ENCODE measurements at places on chromosomes 13 and 19.

GRCh38 chr19:461721-462551 lies 1.1 kb upstream of the SHC2 start:
- DNase-seq, result no peak

GRCh38 chr19:29579308-29579910 lies 26.7 kb upstream of the POP4 start:
- DNase-seq, result peak; percentile 56

DNA sequence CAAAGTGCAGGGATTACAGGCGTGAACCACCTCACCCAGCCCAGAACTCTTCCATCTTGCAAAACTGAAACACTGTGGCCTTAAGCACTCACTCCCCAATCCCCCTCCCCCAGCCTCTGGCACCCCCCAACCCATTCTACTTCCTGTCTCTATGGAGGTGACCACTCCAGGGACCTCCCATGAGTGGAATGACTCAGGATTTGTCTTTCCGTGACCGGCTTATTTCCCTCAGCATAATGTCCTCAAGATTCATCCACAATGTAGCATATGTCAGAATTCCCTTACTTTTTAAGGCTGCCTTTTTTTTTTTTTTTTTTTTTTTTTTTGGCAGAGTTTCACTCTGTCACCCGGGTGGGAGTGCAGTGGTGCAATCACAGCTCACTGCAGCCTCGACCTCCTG lies 3.6 kb upstream of the F2RL3 start:
- DNase-seq, result no peak

- no peak for DNase-seq
Observed at GRCh38 chr13:97460004-97460775, 26.2 kb downstream of the RAP2A start.

DNA sequence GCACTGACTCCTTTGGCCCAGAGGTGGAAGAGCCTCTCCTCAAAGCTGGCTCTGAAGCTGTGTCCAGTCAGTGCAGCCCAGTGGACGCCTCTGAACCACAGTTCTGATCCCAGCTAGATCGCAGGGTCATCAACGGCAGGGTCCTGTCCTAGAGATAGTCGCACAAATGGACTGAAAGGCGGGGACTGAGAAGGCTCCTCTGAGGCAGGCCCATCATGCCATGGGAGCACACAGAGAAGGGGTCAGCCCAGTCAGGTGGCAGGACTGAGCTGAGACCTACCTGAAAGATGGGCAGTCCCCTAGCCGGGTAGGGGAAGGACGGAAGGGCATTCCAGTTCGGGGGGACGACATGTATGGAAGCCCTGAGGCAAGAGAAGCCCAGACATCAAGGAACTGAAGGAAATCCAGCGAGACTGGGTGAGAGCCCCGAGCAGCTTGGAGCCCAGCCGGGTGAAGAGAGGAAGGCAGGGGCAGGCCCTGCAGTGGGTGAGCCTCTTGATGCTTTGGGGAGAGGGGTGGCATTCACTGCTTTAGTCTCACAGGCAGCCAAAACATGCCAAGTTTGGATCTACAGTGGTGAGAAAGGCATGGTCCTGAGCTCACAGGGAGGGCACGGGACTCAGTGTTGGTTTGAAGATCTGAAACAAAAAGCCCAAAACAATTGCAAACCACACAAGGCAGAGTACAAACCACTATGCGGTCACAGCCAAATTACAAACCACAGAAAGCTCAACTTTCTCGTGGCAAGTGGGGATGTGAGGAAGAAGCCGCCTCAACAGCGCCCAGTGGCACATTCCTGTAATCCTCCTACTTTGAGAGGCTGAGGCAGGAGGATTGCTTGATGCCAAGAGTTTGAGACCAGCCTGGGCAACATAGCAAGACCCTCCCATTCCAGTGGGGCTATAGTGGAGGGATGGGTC lies 10.0 kb downstream of the CALM3 start:
- DNase-seq, result no peak

- no peak for DNase-seq
Observed at GRCh38 chr19:57008432-57008831, 111.4 kb upstream of the USP29 start.

GRCh38 chr13:98305670-98306069 lies 128.6 kb upstream of the RNF113B start:
- no peak for DNase-seq
